ENCODE measurements at places on chromosomes 6 and 20. TPM values are rescaled to one million over a fixed set of nuclear protein-coding genes. Genes with fewer than 3 reads are reported as not detected.

TENT5A gene
- total RNA-seq, result 6.1 TPM

GRCh38 chr20:33796263-33796906, 14.8 kb upstream of the CHMP4B start:
- DNase-seq, result no peak

DNA sequence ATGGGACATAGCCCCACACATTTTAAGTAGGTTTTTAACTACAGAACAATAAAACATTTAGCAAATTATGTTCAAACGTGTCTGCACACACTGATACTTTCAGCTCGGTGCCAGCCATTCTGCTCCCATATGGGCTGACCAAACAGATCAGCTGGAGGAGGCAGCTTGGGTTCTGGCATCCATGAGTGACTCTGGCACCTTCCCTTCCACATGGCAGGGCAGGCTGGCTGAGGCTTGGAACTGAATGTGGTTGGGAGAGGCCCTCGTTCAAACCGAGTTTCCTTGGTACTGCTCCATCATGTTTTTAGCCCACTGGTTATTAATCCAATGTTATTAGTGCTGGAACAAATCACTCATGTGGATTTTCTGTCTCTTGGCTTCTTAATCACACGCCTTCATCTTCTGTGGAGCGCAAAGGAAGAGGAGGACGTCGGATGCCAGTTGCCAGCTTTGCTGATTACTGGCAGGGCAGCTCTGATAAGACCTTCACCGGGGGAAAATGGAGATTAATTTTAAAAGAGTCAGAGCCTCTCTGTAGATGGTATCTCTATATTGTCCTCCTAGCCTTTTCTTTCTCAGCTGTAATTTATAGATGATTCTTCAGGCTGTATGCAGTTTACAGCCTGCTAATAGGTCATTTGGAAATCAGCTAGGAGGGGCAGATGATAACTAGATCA, 93.1 kb upstream of the TIAM2 start:
- no peak for DNase-seq

DNA sequence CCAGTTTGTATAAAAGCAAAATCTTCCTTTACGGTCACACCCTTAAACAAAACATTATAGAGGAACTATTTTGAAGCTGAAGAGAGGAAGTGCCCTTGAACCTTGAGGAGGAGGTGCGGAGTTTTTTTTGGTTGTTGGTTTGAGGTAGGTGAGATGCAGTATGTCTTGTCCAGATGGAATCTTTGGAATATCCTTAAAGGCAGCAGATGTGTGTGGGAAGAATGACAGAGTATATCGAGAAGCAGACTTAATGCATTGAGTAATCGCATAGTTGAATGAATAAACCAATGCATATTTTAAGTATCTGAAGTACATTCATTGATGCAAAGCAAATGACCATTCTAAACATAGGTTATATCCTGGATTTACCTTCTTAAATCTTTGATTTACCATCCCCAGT, 49.9 kb downstream of the AIG1 start:
- no peak for DNase-seq

PFDN4 gene
- total RNA-seq, result 68.9 TPM

PDE10A gene
- total RNA-seq, result 1.4 TPM

CST7 gene
- total RNA-seq, result 2.5 TPM

DNA sequence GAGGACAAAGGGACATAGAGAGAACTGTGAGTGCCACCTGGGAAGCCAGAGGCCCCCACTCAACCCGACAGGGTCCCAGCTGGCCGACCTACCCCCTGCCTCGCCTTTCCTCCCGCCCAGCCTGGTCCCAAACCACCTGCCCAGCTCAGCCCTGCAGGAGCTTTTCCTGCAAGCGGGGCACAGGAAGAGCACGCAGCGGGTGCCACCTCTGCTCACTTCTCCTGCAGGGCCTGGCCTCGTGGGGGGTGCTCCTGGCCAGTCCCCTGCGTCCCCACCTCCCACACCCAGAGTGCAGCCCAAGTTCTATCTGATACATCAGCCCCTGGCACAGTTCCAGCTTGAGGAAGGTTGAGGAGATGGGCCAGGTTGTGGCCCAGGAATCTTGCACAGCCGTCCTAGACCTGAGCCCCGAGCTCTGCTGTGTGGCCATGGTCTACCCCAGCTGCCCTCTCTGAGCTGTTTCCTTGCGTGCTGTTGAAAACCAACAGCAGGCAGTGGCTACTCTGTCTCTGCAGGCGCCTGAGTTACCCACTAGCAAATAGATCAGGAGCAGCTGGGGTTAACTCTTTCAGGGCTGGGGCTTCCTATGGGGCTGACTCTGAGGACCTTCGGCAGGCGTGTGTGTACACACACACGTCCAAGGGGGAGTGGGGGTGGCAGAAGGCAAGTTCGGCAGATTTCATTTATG, 1.7 kb downstream of the NECAB3 start:
- DNase-seq, result no peak

GRCh38 chr6:68651011-68651985, 16.2 kb downstream of the ADGRB3 start:
- DNase-seq, result no peak

DNA sequence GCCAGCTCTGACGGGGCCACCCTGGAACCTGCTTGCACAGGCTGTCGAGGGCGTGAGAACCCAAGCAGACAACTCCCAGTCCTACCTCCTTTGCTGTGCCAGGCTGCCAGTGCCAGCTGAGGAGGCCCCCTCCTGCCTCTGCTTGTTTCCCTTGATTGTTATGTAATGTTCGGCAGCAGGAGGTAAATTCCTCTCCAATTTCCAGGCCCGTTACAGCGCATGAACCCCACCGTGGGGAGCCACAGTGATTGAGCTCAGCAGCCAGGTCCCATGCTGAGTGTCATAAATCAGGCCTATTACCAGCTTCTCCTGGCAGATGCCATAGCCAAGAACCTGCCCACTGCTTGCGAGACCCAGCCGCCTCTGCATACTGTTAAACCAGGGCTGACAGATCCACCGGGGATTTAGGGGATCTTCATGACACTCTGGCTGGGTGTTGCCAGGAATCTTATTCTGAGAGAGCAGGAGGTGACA, 320.5 kb downstream of the DHX35 start:
- no peak for DNase-seq

GRCh38 chr6:148348778-148349177, 6.1 kb downstream of the SASH1 start:
- no peak for DNase-seq

GRCh38 chr20:11716239-11716944, 201.3 kb upstream of the BTBD3 start:
- no peak for DNase-seq

LIN28B gene
- not detected for total RNA-seq

LY6G5C gene
- not detected for total RNA-seq

MTRF1L gene
- 7.3 TPM for total RNA-seq

STXBP5 gene
- 25.6 TPM for total RNA-seq

All from esophagus squamous epithelium (tissue), 5 donors.